SHP77 (cell line): ENCODE measurements at places on chromosomes 7 and 10.

GRCh38 chr10:62016623-62017490, 115.4 kb downstream of the ARID5B start:
- DNase-seq = no peak

- DNase-seq = no peak
These were observed 19.7 kb upstream of the C10orf71 start for GRCh38 chr10:49279015-49279880.

DNA sequence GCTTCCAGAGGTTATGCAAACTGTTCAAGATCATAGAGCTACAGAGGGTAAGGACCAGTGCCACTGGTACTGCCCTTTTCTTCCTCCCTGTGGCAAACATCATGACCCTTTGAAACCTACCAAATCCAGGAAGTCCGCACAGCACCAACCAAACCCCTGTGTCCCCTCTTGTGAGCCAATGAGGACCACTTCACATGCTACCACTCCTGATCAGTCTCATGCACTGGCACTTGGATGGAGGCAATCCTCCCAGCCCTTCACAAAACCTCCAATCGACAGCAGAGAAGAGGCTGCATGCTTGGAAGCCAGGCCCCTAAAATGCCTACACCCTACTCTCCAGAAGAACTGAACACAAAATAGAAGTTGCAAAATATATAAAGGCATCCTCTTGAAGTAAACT, 248.0 kb downstream of the TNS3 start:
- no peak for DNase-seq

GRCh38 chr7:21806388-21806787, 139.3 kb downstream of the CDCA7L start:
- DNase-seq = no peak
